ENCODE measurements at places on chromosomes 2 and 18.
A peak's percentile ranks its signal among the peaks of the same experiment; 100 is the strongest.

DNA sequence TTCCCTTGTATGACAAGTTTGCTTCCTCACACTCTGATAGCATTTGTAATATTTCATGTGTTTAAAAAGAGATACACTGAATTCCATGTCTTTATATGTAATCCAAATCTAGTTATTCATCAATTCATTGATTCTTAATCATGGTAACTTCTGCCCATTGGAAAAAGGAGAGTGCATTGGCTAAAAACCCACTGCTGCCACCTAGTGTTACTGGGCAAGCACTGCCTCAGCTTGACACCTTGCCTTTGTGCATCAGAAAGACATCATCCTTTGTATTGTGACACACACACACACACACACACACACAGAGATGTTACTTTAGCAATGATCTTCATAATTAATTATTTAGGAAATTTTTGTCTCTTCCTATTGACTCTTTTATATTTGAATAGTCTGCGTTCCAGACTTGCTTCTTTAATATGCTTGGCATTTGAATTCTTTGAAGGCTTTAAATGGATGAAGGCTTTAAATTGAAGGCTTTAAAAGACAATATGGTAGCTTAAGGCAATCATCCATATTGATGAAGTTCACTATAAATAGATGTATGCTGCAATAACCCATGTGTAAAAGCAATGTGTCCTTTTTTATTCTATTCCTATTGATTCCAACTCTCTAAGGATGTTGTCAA lies 414.2 kb upstream of the CHST9 start:
- DNase-seq = peak; percentile 51

DNA sequence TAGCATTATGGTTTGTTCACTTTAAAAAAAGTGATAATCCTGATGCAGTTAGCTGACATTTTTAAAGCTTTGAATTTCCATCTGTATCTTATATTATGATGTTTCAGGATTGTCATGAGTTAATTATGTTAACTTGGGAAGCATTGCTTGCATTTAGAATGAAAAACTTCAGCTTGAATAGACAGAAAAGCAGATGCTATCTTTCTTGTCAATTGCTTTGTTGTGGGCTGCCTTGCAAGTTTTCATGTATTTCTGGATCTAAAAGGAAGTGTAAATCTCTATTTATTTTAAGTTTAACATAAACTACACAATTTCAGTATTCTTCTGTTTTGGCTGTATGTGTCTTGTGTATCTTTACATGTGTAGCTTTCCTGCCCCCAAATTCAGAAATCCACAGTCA lies 479.5 kb downstream of the ARHGAP15 start:
- peak; percentile 3 for DNase-seq

- DNase-seq = no peak
Observed at GRCh38 chr2:144738749-144739148, 218.8 kb upstream of the ZEB2 start.

DNA sequence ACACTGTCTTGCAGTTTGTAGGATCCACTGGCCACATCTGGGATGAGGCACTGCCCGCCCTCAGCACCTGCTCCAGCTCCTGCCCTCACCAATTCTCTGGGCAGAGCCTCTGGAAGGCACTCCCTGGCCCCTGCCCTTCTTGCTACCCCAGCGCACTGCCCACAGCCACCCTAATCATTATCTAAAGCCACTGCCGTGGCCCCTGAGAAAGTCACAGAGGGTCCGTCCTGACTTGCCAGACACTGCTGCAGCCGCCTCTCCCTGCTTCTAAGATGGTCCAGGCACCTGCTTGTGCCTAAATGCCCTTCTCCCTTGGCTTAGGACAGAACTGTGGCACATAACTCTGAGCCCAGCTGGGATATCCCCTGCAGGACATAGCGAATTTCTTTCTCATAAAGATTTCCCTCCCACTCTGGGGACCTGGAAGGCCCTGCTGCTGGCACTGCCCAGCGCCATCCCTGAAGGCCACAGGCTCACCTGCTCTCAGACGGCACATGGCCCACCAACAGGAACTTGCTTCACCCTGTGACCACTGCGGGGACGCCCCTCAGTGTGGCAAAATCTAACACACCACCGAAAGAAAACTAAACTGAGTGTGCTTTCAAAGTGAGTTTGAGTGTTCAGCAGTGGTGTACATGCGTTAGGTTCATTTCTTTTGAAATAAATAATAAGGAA lies 244.9 kb downstream of the HDAC4 start:
- DNase-seq = no peak

- DNase-seq = no peak
Observed at GRCh38 chr2:63194175-63194574, 143.5 kb downstream of the OTX1 start.

DNA sequence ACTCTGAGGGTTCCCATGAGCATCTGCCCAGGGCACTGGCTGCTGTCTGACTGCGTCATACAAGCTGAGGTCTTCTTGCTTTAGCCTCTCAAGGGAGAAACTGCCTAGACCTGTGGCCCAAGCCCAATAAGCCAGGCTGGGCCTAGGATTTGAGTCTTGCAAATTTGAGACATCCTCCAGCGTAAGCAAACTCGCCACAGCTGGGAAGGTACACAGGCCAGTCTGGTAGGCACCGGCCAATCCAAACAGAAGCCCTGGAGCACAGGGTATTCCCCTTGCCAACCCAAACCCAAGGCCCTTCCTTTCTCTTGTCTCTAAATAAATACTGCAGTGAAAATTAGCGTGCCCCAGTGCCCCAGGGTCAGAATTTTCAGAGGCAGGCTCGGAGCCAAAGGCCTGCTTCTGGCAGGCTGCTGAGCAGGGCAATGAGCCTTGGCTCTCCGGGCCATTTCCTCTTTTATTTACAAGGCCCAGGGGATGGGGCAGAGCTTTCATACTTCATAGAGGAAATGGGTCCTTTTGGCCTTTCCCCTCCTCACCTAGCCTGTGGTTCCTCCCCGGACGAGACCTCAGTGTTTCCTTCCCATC lies 33.3 kb downstream of the POLR1A start:
- DNase-seq = no peak

DNA sequence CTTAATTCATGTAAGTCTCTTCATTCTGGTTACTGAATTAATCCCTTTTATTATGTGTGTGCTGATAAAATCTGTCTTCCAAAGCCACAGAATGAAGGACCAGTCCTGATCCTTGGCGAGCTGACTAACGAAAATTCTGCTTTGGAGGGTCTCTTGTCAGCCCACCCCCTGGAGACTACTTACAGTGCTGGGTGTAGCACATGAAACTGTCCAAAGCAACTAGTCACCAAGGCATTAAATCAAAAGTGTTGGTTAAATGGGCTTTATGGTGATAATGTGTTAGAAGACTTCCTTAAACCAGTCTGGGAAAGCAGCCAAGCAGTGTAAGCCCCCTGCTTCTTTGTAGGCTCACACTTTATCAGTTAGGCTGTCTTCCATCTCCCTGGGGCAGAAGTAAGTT lies 420.2 kb downstream of the SUCLG1 start:
- DNase-seq = no peak

DNA sequence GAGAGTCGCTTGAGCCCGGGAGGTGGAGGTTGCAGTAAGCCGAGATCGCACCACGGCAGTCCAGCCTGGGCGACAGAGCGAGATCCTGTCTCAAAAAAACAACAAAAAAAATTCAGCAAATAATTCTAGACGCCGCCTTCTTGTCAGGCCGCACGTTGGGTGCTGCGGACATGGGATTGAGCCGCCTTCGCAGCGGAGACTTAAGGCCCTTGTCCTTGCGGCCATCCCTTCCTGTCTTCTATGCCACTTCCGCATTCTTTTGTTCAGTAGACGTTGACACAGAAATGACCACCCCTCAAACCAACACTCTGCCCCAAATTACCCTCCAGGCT lies 15.8 kb downstream of the PTPN18 start:
- DNase-seq = no peak

DNA sequence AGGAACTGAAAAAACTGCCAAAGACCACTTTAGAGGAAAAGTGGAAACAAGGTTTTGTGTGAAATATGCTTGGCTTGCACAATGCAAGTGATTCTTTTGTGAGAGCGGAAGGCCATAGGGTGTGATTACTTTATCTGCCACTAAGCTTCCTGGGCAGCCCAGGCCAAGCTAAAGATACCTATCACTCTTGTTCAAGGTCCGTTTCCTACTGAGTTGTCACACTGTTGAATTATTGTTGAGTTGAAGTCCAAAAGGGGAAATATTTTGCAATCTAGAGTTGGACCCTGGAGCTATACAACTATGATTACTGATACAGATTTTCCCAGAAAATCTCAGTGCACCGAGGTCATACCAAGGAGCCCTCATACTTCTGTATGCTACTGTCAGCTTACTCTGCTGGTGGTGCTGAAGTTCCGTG lies 72.7 kb upstream of the CTAGE1 start:
- DNase-seq = no peak

DNA sequence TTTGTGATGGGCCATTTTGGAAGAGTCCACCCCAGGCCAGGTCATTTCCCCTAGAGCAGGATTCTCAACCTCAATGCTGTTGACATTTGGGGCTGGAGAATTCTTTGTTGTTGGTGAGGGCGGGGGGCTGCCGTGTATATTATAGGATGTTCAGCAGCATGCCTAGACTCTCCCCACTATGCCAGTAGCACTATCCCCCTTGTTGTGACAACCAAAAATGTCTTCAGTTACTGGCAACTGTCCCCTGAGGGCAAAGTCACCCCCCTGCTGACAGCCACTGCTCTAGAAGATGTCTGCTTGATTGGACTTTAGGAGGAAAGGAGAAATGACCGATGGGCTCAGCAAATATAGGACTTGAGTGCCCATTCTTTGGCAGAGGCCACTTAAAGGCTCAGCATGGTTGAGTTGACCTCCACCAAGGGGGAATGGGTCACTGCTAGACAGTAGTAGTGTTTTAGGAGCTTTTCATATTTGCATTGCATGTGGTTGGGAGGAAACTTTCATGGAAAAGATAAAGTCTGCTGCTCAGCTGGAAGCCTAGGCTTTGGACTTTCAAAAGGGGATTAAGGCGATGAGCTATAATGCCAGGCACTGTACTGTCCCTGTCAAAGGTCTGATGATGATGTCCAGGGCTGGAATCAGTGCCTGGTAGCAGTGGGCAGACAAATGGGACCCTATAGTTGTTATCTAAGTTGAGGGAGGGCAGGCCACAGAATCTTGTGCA lies 61.1 kb upstream of the MCFD2 start:
- no peak for DNase-seq

DNA sequence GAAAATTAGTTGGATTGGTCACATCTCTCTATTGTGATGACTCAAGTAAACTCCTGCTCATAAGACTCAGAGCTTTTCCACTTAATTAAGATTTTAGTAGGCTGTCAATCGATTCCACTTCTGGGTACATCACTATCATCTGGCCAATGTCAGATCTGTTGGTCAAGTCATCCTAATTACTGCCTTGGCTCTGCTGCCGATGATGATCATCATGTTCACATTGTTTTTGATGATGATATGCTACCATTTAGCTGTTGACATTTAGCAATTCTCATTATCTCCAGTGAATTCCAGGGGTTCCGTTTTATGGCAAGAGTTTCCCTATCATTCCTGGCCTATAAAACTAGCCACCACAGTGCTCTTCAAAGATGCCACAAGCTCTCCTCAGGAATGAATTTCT lies 253.4 kb downstream of the IKZF2 start:
- no peak for DNase-seq

DNA sequence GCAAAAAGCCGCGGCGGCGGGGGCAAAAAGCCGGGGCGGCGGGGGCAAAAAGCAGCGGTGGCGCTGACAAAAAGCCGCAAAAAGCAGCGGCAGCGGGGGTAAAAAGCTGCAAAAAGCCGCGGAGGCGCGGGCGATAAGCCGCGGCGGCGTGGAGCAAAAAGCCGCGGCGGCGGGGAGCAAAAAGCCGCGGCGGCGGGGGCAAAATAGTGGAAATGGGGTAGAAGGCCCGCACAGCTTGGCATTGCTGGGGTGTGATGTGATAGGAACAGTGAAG lies 450.1 kb downstream of the ANKRD30B start:
- DNase-seq = no peak

GRCh38 chr2:178419123-178419522 lies 31.9 kb downstream of the PRKRA start:
- no peak for DNase-seq

Measured in SK-N-DZ (cell line).